ENCODE measurements at places on chromosomes 2 and 18.

GRCh38 chr2:66721776-66722175 lies 286.9 kb downstream of the MEIS1 start:
- no peak for DNase-seq

GRCh38 chr2:14779252-14779651 lies 146.7 kb downstream of the LRATD1 start:
- DNase-seq = no peak

DNA sequence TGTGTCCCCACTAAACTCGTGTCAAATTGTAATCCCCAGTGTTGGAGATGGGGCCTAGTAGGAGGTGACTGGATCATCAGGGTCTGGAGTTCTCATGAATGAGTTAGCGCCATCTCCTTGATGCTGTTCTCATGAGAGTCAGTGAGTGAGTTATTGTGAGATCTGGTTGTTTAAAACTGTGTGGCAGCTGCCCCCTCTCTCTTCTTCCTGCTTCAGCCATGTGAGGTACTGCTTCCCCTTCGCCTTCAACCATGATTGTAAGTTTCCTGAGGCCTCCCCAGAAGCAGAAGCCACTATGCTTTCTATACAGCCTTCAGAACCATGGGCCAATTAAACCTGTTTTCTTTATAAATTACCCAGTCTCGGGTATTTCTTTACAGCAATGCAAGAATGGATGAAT lies 50.4 kb downstream of the AP1S3 start:
- no peak for DNase-seq

- DNase-seq = no peak
Measured at GRCh38 chr18:1892191-1892590, 679.1 kb downstream of the METTL4 start.

- no peak for DNase-seq
Measured at GRCh38 chr18:57426187-57426586, 9.0 kb upstream of the ONECUT2 start.

DNA sequence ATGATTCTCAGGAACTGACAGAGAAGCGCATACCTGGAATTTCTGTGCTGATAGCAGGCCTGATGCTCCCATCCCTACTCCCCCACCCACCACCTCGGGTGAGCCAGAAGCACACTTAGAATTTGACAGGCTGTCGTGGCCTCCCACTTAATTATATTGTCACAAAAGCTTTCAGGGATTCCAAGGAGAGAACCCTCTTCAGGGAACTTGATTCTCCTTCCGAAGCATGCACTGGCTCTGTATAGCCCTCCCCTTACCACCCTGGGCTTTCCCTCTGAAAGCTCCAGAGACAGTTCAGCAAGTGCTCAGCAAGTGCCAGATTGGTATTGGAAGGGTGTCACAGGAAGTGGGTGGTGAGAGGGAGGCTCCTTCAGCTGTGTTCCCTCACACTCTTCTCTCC lies 252.5 kb upstream of the SIX2 start:
- no peak for DNase-seq

- DNase-seq = no peak
Measured at GRCh38 chr2:122150524-122151280, 395.3 kb downstream of the TSN start.

GRCh38 chr18:36085195-36085594 lies 17.8 kb upstream of the RPRD1A start:
- no peak for DNase-seq

GRCh38 chr18:63869374-63869773 lies 18.1 kb upstream of the SERPINB2 start:
- DNase-seq = no peak

GRCh38 chr2:66445076-66445924 lies 10.4 kb downstream of the MEIS1 start:
- DNase-seq = no peak

DNA sequence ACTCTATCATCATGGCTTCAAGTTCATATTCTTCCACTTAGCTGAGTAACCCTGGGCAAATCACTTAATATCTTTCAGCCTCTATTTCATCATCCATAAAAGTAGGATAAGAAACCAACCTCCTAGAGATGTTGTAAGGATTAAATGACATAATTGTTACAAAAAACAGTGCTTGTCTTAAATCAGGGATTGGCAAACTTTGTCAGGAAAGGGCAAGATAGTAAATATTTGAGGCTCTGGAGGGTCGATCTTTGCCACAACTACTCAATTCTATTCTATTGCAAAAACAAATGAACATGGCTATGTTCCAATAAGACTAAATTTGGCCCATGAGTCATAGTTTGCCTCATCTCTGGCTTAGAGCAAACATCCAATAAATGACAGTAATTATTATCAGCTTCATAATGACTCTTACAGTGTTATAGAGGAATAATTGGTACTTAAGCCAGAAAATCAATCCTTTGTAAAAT lies 184.7 kb downstream of the SATB2 start:
- DNase-seq = no peak

DNA sequence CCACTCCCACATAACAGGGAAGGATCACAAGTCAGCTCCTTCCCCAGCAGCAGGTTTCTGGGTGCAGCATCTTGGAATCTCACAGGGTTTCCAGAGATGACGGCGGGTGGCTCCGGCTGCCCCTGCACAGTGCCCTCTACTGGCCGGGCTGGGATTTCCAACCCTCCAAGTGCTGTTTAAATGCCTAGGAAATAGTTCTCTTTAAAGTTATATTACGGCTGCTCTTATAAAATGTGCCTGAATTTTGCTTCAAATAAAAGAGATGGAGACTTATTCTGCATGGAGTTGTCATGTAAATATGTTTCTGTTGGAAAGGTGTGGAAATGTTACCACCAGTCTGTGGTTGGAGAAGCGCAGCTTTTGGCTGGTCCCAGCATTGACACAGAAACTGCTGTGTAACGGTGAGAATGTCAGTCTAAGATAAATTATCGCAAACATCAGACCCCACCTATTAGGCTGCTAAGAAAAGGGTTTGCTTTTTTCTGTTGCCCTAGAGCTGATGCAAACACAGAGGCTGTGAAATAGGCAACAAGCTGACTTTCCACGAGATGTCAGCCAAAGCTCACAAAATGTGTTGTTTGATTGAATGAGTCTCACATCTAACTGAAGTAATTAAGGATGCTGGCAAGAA lies 3.3 kb upstream of the HJURP start:
- peak; percentile 74 for DNase-seq

DNA sequence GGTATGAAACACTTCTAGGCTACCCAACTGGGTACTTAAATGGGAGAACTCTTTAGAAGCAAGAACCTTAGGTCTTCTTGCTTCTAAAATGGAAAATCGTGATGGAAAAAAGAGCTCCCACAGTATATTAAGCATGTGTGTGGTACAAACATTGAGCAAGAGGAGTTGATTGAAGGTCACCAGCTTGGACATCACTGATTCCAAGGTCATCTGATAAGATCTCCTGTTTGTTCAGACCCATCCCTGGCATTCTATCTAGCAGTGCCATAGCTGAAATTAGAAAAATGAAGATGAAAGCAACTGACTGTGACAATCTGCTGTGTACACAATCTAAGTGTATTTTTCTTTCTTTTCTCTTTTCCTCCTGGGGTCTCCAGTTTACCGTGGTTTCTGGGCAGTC lies 35.7 kb downstream of the TMEM182 start:
- DNase-seq = no peak

DNA sequence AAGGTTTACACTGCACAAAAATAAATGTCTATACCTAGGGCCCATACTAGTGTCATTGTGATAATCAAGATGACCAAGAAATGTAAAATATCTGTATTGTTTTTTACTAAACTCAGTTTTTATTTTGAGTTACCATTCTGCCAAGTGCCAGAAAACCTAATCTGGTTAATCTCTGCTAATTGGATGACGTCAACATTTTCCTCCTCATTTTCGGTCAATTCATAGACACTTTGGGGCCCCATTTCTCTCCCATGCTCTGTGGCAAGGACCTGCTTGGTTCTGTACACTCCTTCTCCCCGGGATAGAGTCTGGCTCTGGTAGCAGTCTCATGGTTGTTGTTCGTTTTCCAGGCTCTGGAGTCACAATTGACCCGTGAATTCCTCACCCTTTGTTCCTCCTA lies 186.5 kb upstream of the TCF4 start:
- DNase-seq = no peak

- no peak for DNase-seq
Measured at GRCh38 chr2:235806986-235807750, 313.3 kb downstream of the AGAP1 start.

DNA sequence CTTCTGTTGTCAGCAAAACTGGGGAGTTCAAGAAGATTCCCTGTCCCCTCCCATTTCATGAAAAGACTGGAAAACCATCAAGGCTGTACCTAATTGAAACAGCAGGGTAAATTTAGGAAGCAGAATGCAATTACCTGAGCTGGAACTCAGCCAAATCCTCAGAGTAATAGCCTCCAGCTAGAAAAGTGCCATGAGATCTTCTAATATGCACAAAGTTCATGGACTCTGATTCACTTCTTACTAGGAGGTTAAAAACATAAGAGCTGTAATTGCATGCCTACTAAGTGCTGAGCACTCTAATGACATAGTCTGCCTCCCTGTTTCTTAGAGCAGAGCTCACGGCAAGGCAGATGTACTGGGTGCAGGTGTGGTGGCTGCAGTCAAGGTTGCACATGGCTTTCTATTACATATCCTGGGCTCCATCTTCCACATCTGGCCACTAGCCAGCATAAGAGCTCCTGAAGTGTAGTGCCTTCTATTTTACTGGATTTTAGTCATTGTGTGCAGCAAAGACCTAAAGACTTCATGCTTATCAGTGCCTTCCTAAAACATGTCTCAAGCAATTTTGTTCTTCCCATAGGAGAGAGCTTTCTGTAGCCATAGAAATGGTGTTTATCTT lies 341.7 kb downstream of the PTPRM start:
- DNase-seq = no peak

GRCh38 chr2:1455466-1455865 lies 42.2 kb downstream of the TPO start:
- no peak for DNase-seq

DNA sequence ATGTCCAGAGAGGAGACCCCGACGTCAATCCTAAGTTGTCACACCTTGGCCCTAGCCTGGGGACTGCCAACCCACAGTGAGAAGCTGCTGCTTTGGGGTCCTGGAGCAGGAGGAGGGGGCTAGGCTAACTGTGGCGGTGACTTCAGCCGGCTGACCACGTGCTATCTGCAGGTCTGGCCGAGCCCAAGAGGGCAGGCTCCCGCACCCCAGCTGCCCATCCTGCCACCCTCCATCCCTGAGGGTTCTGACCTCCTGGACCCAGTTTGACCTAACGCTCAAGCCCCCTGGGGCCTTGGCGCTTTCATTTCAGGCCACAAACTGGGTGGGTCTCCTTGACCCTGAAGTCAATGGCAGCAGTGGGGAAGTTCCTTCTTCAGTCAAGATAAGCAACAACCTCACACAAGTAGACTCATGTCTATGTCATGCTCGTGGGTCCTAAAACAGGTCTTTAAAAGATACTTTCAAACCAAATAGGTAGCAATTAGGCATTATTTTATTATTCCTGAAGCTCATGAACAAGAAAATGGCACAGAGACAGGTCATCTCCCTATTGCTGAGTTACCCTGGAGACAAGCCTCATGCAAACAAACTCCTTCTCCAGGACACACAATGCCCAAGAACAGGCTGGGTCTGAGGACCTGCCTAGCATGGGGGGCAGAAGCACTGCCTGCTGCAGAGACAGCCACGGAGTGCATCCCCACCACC lies 2.3 kb downstream of the HES6 start:
- no peak for DNase-seq

DNA sequence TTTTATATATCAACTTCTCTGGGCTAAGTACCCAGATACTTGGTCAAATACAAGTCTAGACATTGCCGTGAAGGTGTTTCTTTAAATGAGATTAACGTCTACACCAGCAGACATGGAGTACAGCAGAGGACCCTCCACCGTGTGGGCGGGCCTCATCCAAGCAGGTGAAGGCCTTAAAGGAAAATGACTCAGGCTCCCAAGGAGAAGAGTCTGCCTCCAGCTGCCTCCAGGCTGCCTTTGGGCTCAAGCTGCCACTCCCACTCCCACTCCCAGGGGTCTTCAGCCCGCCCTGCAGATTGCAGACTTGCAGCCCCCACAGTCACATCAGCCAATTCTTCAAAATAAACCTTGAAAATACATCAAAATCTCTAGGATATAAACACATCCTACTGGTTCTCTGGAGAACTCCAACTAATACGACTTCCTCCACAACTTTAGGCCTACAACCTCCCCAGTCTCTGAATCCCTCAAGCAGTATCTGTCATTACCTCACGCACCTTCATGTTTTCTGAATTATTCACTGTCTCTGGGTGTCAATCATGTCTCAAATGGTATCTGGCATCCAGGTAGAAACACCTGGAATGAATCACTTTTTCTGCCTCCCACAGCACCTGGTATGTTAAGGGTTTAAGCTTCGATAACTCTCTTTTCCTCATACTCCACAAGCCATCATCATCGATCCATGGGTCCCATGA lies 6.9 kb downstream of the ITGB1BP1 start:
- no peak for DNase-seq

GRCh38 chr2:28318023-28318422 lies 74.6 kb upstream of the FOSL2 start:
- no peak for DNase-seq

- no peak for DNase-seq
Measured at GRCh38 chr2:168814939-168815907, 12.8 kb downstream of the NOSTRIN start.

DNA sequence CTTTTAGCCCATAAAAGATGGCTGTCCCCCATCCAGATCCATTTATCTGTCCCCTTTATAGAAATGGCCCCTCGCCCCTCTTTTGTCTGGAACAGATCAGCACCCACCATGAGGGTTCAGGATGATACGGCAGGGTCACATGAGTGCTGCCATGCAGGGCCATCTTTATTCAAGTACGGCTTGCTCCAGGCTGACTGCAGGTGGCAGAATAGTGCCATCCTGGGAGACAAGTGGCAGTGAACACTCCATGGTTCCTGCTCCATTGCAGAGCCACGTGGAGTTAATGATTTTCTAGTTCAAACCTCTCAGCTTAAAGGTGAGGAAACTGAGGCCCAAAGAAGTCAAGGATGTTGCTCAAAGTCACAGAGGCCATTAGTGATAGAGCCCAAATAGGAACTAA lies 180.6 kb downstream of the CLIP4 start:
- DNase-seq = no peak

DNA sequence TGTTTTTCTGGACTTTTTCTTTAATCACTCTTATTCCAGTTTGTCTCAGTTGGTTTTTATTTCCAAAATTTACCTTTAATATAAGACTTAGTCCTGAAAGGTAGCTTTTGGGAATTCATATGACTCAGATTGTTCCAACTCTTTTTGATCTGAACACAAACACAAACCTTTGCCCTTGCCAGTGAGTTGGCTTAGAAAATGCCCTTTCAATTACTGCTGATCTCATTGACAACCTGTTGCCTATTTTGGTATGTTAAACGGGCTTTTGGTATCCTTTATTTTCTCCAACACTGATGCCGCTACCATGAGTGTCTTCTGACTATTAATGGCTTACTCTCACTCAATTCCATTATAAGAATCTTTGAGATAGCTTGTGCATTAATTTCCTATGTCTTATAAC lies 143.4 kb downstream of the GULP1 start:
- no peak for DNase-seq

GRCh38 chr2:200602584-200602983 lies 16.8 kb downstream of the AOX1 start:
- DNase-seq = no peak

DNA sequence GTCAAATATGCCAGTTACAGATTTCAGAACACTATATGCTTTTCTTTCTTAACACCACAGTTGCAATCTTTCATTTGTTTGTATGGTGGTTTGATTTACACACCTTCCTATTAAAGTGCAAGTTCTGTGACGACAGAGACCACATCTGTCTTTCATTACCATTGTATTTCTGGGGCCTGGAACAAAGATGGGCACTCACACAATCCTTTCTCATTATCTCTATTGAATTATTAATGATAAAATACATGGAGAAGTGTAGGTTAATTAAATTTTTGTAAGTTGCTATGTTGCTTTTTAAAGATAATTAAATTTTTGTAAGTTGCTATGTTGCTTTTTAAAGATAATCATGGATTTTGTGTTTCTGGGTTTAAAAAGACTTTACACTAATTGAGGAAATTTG lies 79.9 kb downstream of the KCTD18 start:
- no peak for DNase-seq
